ENCODE measurements at places on chromosomes 16 and 17. TPM values are rescaled to one million over a fixed set of nuclear protein-coding genes. Genes with fewer than 3 reads are reported as not detected.
A peak's percentile ranks its signal among the peaks of the same experiment; 100 is the strongest.

Gene BAIAP2
- polyA plus RNA-seq: 6.1 TPM

DNA sequence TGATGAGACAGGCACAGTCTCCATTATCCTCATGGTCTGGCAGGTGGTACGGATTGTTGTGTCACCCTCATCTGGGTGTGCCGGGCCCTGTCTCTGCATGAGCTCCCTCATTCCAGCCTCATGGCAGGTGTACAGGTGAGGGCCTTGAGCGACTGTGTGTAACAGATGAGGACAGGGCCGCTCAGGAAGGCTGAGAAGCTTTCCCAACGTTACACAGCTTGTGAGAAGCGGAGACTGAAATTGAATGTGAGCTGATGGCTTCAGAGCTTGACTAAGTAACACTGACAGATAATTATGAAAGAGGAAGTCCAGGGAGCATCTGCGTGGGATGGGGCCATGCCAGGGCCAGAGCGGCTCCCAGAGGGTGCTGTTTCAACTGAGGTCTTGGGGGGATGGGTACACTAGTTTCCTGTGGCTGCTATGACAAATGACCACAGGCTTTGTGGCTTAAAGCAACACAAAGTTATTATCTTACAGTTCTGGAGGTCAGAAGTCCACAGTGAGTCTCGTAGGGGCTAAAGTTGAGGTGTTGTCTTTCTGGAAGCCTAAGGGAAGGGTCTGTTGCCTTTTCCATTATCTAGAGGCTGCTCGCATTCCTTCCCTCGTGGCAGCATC lies 36.7 kb downstream of the CMIP start:
- DNase-seq: peak; percentile 85

- DNase-seq: no peak
Observed at GRCh38 chr17:29718446-29719039, 95.8 kb upstream of the CORO6 start.

- no peak for DNase-seq
Observed at GRCh38 chr16:20997147-20997546, 96.6 kb downstream of the LYRM1 start.

All from naive B cell (primary cell).